ENCODE measurements at places on chromosomes 4 and X.
A peak's percentile ranks its signal among the peaks of the same experiment; 100 is the strongest.

- no peak for DNase-seq
Observed at GRCh38 chrX:82092307-82092706, 890.4 kb downstream of the SH3BGRL start.

- DNase-seq = no peak
Observed at GRCh38 chr4:15888515-15888914, 50.0 kb downstream of the FGFBP1 start.

DNA sequence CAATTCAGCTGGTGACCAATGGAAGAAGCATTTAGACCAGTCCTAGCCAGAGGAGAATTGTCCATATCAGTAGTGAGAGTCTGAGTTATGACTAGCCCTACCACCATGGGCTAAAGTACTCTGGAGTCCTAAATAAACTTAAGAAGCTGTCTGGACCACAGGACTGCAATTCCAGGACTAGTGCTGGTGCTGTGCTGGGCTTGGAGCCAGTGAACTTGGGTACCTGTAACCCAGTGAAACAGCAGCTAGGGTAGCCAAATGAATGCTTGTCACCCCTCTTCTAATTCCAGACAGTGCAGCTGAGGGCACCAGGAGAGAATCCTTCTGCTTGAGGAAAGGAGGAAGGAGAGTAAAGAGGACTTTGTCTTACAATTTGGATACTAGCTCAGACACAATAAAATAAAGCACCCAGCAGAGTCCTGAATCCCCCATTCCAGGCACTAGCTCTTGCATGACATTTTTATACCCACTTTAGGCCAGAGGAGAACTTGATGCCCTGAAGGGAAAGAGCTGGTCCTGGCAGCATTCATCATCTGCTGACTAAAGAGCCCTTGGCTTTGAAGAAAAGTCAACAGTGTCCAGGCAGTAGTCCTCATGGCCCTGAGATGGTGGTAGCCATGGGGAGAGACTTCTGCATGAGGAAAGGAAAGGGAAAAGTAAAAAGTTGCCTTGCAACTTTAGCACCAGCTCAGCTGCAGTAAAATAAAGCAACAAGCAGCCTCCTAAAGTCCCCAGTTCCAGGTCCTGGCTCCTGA is 2675.7 kb downstream of the PCDH7 start:
- no peak for DNase-seq

- peak; percentile 31 for DNase-seq
Observed at GRCh38 chr4:89000844-89001360, 56.1 kb downstream of the FAM13A start.

- DNase-seq = no peak
Observed at GRCh38 chr4:83201761-83202160, 82.8 kb downstream of the COQ2 start.
